CD8-positive, alpha-beta memory T cell (primary cell): ENCODE measurements at places on chromosomes 2 and 18. TPM values are rescaled to one million over a fixed set of nuclear protein-coding genes. Genes with fewer than 3 reads are reported as not detected.

DNA sequence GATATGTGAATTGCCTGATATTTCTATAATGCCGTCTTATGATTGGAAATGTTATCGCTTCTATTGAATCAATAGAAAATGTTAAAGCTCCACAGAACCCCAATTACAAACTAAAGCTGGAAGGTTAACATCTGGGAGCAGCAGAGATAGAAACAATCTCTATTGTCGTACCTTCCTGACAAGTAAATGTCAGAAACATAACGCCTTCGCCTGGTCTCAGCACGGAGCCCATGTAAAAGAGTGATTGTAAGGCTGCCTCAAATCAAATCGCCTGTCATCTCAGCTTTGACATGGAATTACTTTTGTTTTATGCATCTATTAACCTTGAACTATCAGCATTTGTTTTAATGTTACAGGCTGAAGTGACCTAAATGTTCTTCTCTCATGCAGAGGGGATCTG is 885.9 kb upstream of the PIK3C3 start:
- H3K4me1 ChIP-seq: no peaks in the 10 kb centered on the region
- H3K27me3 ChIP-seq: no peaks in the 10 kb centered on the region
- H3K27ac ChIP-seq: no peak overlapping the region
- no peaks in the 10 kb centered on the region for H3K36me3 ChIP-seq
- no peak for DNase-seq

The RAB17 gene
- total RNA-seq: not detected

DNA sequence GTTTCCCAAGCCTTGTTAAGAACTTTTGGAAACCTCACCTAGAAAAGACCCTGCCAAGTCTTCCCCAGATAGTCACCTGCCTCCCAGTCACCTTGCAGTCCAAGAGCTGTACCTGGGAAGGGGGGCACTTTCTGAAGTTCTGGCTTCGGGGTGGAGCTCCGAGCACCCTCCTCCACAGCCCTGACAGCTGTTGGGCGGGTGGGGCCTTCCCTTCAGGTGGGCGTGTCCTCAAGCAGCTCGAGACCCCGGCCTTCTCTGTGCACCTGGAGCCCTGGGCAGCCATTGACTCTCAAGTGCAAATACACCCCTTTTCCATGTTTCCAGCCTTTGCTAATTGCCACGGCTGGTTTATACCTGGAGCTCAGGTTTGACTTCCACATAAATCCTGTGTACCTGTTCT is 37.0 kb upstream of the IGFBP5 start:
- H3K4me1 ChIP-seq: no peaks in the 10 kb centered on the region
- H3K4me3 ChIP-seq: no peak overlapping the region
- H3K36me3 ChIP-seq: no peaks in the 10 kb centered on the region
- H3K27me3 ChIP-seq: no peaks in the 10 kb centered on the region
- no peak for DNase-seq

The CD8A gene
- total RNA-seq: 359 TPM

DNA sequence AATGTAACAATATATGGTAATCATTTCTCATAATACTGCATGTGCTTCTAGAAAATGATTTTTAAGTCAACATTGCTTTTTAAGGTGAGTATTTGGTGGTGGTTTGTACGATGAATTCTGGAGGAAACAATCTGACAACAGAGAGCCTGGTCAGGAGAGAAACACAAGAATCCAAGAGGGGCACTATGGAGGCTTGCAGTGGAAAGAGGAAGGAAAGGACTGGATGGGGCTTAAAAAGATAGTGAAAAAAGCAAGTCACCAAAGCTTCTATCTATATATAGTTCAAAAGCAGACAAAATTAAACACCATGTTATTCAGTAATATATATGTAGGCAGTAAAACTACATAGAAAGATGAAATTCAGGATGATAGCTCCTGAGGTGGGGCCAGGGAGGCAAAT is 109.4 kb upstream of the SERTAD2 start:
- H3K4me3 ChIP-seq: no peak overlapping the region
- peaks cover 4% of the 10 kb centered on the region for H3K4me1 ChIP-seq
- DNase-seq: no peak
- H3K36me3 ChIP-seq: no peaks in the 10 kb centered on the region
- H3K27ac ChIP-seq: no peak overlapping the region

- DNase-seq: no peak
- no peaks in the 10 kb centered on the region for H3K27me3 ChIP-seq
- H3K36me3 ChIP-seq: no peaks in the 10 kb centered on the region
- no peak overlapping the region for H3K4me3 ChIP-seq
These were observed 2.0 kb upstream of the ZAP70 start for GRCh38 chr2:97711394-97711711.

The PUM2 gene
- 120 TPM for total RNA-seq

The OTOS gene
- total RNA-seq: not detected

GRCh38 chr2:237345891-237346640 is 67.9 kb downstream of the COL6A3 start:
- no peaks in the 10 kb centered on the region for H3K36me3 ChIP-seq
- H3K27me3 ChIP-seq: no peaks in the 10 kb centered on the region
- no peak overlapping the region for H3K4me3 ChIP-seq
- H3K27ac ChIP-seq: no peak overlapping the region
- H3K4me1 ChIP-seq: no peaks in the 10 kb centered on the region

The ATP8B1 gene
- not detected for total RNA-seq

The EGR4 gene
- 0.31 TPM for total RNA-seq

The NEURL3 gene
- total RNA-seq: not detected

The SULT1C2 gene
- not detected for total RNA-seq

DNA sequence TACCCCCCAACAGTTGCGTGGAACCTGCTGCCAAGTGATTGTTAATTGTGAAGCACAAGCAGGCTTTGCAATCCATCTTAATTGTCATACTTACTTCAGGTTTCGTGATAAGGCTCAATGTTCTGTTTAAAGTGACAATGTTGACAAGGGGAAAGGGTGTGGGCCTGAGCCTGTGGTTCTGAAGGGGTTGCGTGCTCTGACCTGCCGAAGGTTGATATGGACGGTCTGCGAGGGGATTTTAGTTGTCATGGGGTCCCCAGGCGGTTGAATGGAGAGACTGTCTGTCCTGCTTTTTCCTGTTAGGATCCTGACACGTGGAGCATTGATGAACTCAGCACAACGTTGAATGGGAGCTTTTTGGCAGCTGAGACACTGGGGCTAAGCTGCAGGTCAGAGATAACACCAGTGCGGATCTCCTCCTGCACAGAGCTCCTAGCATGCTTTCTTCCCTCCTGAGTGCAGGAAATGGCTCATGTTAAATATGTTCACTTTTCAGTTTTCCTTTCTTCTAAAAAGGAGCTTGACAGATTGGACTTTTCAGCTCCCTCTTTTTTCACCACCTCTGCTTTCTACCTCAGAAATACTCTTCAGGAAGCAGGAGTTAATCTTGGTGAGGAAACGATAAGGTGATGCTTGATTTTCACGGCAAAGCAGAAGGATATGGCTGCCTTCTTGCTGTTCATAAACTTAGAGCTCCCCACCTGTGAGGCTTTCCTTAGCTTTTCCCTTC is 62.9 kb upstream of the ZEB2 start:
- peaks cover 7% of the 10 kb centered on the region for H3K4me1 ChIP-seq
- H3K27ac ChIP-seq: peak overlapping the region; percentile 74
- no peaks in the 10 kb centered on the region for H3K36me3 ChIP-seq
- no peaks in the 10 kb centered on the region for H3K27me3 ChIP-seq

DNA sequence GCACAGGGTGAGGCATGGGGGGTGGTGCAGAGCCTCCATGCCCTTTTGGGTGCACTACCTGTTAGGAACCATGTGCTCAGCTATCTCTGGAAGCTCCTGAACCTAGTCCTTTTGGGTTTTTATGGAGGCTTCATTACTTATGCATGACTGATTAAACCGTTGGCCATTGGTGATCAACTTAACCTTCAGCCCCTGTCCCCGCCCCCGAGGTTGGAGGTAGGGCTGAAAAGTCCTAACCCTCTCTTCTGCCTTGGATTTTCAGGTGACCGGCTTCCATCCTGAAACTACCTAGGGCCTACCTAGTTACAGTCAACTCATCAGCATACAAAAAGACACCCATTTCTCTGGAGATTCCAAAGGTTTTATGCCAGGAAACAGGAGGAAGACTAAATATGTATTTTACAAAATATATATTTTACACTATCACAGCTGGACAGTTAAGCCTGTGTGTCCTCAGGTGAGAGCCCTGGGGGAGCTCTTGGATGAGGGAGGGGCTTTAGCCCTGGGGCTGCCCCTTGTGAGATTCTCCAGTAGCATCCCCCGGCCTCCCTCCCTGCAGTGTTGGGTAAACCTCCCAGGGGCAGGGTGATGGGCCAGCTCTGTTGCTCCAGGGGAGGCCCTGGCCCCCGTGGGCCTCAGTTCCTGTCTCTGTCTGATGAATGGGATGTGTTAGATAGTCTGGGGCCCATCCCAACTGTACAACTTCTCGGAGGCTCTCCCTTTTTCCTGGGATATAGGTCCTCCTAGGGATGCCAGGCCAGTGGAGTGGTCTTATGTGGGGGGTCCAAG is 24.1 kb downstream of the GLI2 start:
- no peaks in the 10 kb centered on the region for H3K4me1 ChIP-seq
- no peaks in the 10 kb centered on the region for H3K36me3 ChIP-seq
- no peaks in the 10 kb centered on the region for H3K27me3 ChIP-seq
- no peak for DNase-seq

The VAPA gene
- total RNA-seq: 193 TPM

The SEMA4C gene
- total RNA-seq: 16.6 TPM

GRCh38 chr2:61018318-61018755 is 282 bp upstream of the PUS10 start:
- H3K4me3 ChIP-seq: peak overlapping the region; percentile 86
- peak overlapping the region; percentile 76 for H3K27ac ChIP-seq
- no peak for DNase-seq
- no peaks in the 10 kb centered on the region for H3K36me3 ChIP-seq
- no peaks in the 10 kb centered on the region for H3K27me3 ChIP-seq

DNA sequence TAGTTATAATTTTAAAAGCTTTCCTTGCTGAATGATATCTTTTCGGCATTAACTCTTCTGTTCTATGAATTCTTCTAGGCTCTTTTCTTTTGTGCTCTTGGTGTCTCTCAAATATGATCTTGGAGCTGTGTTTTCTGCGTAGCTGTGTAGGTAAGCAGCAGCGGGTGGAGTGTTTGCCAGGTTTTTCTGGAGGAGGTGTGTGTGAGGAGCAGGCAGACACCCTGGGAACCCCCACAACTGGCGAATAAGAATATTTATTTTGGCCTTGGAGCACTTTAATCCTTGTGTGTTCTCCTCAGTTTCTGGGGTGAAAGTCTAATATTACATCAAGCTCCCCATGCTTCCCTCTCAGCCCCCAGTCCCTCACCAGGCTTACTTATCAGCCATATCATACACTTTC is 232.0 kb upstream of the FANCL start:
- H3K4me1 ChIP-seq: no peaks in the 10 kb centered on the region
- H3K27me3 ChIP-seq: no peaks in the 10 kb centered on the region
- H3K4me3 ChIP-seq: no peak overlapping the region
- H3K27ac ChIP-seq: no peak overlapping the region

GRCh38 chr2:63432373-63432772 is 155.9 kb downstream of the WDPCP start:
- no peaks in the 10 kb centered on the region for H3K27me3 ChIP-seq
- no peaks in the 10 kb centered on the region for H3K4me1 ChIP-seq
- H3K27ac ChIP-seq: no peak overlapping the region
- DNase-seq: no peak

The NEU4 gene
- not detected for total RNA-seq

GRCh38 chr2:102116630-102117471 is 25.7 kb upstream of the IL1R1 start:
- H3K4me1 ChIP-seq: no peaks in the 10 kb centered on the region
- no peak for DNase-seq
- H3K27me3 ChIP-seq: no peaks in the 10 kb centered on the region
- H3K27ac ChIP-seq: no peak overlapping the region
- H3K4me3 ChIP-seq: no peak overlapping the region

- H3K4me1 ChIP-seq: no peaks in the 10 kb centered on the region
- no peaks in the 10 kb centered on the region for H3K27me3 ChIP-seq
- H3K4me3 ChIP-seq: no peak overlapping the region
- no peak overlapping the region for H3K27ac ChIP-seq
These were observed 437.2 kb upstream of the PKDCC start for GRCh38 chr2:41610501-41611190.

DNA sequence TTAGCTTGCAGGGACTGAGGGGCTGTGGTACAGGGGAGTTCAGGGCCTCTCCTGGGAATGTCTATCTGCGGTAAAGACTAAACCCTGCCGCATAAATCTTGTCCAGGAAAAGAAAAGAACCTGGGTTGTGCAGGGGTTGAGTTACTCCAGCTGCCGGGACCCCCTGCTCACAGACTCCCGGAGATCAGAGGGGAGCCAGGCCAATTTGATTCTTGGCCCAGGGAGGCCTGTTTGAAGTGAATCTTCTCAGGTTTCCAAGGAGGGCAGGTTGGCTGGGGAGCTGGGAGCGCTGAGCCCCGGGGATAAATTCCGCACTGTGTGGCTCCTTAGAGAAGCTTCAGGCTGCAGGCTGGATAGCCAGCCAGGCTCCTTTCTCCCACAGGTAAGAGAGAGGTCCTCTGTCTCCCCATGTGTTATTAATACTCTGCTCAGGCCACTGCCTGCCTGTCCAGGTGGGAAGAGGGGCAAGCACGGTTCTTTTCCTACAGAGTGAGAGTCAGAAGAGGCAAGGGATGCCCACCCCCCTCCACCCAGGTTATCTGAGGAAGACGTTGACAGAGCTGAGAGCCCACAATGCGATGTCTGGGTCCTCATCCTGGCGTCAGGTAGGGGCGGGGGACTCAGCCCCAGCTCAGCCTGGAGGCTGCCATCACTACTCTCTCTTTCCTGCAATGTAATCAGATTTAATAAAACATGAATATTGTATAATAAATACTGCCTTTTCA is 82.7 kb downstream of the LONRF2 start:
- no peak overlapping the region for H3K27ac ChIP-seq
- no peak overlapping the region for H3K4me3 ChIP-seq
- H3K36me3 ChIP-seq: no peaks in the 10 kb centered on the region

DNA sequence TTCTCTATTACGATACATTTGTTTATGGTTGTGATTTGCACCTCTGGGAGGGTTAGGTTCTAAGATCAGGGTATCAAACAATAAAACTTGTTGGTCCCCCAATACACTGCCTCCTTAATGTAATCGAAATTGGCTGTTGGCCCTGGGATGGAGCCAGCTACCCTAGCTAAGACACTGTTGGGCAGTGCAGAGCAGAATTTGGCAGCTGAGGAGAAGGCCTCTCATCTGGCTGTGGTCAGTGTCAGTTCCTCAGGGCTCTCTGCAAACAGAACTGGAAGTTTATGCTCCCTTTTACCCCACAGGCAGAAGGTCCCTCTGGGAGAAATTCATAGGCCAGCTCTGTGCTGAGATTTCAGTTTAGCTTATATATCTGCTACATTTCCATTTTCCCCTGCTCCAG is 8.6 kb upstream of the HAAO start:
- no peak overlapping the region for H3K4me3 ChIP-seq
- no peak overlapping the region for H3K27ac ChIP-seq
- no peaks in the 10 kb centered on the region for H3K27me3 ChIP-seq
- no peaks in the 10 kb centered on the region for H3K36me3 ChIP-seq

DNA sequence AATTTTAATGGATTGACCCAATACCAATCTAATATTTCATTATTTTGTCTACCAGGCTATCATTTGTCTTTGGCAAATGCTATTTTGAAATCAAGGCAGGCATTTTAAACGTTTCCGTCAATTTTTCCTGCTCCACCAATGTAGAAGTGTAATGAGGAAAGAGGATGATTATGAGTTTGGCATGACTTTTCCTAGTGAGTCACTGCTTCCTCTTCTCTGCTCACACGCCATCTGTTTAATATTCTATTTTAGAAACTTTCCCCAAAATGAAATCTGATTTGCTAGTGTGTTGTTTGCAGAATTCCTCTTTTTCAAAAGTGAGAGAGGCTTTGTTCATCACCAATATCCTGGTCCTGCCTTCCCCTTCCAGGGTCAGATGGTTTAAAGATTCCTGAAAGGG is 42.5 kb upstream of the PID1 start:
- no peak for DNase-seq
- no peaks in the 10 kb centered on the region for H3K27me3 ChIP-seq
- H3K36me3 ChIP-seq: no peaks in the 10 kb centered on the region
- H3K4me3 ChIP-seq: no peak overlapping the region
- no peak overlapping the region for H3K27ac ChIP-seq

The CDH19 gene
- not detected for total RNA-seq
